ENCODE measurements at places on chromosomes 4 and X.
A peak's percentile ranks its signal among the peaks of the same experiment; 100 is the strongest.

DNA sequence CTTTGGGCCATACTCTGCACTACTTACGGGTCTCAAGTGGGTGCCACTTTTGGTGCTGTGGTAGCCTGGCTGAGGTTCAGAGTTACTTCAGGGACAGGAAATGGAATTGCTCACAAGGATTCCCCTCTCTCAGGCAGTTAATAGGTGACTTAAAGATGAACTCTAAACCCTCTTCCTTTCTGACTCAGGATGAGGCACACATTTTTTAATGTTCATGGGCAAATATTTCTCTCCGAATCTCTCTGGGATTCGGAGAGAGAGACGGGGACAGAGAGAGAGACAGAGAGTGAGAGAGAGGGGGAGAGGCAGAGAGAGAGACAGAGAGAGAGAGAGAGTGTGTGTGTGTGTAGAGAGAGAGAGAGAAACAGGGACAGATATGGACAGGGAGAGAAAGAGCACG lies 79.8 kb downstream of the NYX start:
- DNase-seq, result peak; percentile 6

DNA sequence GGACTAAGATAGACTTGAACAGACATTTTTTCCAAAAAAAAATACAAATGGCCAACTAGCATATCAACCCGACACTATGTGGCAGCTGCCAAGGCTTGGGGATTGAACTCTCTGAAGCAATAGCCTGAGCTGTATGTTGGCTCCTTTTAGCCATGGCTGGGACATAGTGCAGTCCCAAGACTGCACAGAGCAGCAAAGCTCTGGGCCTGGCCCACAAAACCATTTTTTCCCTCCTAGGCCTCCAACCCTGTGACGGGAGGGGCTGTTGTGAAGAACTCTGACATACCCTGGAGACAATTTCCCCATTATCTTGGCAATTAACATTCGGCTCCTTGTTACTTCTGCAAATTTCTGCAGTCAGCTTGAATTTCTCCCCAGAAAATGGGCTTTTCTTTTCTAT lies 50.1 kb downstream of the CISD2 start:
- DNase-seq, result no peak

DNA sequence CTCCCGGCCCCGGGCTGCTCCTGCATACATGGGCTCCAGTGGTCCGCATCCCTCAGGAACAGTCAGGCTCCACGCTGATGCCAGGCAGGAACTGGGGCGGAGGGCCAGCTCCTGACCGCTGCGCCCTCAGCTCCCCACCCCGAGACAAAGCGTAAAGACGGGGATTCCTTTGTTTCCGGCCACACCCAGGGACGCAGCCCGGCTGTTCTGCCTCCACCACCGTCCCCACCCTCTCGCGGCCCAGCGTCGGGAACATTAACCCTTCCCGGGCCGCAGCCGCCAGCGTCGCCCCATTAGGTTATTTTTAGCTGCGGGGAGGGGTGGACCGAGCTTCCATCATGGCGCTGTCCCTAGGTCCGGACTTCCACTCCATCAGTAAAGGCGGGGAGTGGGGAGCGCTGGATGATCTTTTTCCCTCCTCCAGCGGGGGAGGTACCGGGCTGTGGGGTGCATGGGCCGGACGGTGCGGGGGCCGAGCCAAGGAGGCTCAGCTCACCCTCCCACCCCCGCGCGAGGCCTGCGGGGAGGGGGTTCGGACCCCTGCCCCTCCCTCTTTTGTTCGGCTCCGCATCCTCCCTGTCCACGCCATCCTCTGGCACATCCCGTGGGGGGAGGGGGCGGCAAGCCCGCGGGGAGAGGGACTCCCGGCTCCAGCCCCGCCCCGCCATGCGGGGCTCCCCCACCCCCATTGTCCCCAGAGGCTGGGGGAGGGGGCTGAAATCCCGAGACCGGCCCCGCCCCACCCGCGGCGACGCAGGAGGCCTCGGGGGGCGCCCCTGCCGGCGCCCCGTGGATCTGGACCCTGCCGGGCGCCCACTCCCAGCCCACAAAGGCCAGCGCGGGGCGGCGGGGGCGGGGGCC lies 5.3 kb downstream of the CRMP1 start:
- no peak for DNase-seq

- no peak for DNase-seq
Observed at GRCh38 chr4:126396703-126397102, 1081.9 kb downstream of the FAT4 start.

- DNase-seq, result no peak
Observed at GRCh38 chr4:88458104-88458740, 1.3 kb downstream of the HERC5 start.

DNA sequence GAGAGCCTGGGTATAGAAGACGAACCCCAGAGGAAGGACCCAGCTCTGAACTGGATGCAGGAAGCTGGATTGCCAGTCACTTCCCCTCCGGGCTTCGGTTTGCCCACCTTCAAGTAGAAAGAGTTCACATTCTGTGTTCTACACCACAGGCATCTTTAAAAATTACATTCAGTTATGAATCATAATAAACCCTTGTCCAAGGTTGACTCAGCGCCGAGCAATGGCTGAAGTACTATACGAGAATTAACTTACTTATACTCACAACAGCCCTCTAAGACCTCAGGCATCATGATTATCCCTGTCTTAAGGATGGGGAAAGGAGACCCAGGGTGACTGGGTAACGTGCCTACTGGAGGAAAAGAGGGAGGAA lies 72.5 kb downstream of the EVC2 start:
- DNase-seq, result peak; percentile 40

DNA sequence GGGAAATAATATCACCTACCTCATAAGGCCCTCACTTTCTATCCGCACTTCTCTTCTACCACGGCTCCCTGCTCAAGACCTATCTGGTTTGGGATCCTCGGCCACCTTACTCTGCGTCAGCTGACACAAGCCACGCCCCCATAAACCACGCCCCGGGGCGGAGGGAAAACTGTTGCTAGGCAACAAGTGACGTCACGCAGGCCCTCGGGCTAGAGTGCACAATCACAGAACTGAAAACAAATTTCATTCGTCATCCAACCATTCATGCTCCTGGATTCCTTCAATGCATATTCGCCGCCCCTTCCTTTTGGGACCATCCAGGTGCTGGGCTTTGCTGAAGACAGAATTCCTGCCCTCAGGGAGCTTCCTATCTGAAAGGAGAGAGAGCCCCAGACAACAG lies 66.3 kb downstream of the SMC1A start:
- no peak for DNase-seq

DNA sequence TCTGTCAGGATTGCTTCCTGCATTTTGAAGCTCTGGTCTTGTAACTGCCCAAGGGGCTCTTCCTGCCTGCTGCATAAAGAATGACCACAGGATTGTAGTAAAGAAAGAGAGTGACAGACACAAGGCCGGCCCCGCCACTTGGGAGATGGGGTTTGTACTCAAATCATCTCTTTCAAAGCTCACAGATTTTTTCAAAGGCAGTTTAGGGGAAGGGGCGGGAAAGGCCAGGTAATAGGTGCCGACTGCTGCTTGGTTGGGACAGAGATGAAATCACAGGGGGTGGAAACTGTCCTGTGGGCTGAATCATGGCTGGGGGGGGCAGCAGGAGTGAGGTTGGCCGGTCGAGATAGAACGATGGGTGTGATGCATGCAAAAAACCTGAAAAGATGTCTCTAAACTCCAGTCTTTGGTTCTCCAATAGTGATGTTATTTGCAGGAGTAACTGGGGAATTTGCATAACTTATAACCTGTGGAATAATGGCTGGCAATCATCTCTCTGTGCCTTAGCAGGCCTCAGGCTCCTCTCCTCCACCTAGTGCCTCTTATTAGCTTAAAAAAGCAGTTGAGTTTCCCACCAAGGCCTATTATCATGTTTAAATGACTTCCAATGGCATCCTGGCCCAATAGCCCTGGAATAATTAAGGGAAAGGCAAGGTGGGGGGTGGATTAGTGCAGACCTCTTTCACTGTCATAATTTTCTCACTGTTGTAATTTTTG lies 778.4 kb upstream of the FRG1 start:
- DNase-seq, result no peak

DNA sequence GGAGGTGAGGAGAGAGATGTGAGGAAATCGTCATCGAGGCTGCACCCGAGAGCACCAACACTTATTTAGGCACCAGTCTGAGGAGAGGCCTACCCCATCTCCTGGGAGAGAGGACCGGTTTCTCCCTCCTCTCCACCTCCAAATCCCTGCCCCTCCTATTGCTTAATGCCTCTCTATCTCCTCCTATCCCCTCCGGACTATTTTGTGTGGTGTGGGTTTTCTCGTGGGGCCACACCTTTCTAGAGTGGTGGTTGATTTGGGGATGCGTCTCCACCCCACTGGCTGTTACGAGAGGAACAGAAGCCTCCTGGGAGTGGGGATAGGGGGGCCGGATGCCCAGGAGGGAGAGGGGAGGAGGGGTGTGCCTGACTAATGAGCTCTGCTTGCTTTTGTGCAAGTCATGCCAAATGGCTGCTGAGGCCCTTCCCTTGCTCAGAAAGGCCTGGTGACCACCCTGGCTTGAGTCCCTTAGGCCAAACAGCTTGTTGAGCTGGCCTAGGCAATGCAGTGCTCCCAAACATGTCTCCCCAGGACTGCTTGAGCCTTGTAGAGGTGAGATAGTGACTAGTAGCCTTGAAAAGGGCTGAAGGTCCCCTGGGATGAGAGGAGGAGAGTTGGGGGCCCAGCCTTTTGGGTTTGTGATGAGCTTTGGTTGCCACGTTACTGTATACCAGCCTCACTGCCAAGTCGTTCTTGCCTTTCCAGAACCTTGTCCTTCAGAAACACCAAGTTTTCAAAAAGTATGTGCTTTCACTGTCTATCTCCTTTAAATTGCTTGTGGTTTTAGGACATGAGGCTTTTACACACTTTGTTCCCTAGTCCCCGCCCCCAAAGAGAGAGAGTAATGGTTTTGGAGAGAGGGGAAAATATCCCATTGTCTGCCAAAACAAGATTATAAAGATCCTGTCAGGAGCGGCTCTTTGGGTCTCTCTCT lies 1.2 kb downstream of the MSN start:
- DNase-seq, result peak; percentile 26

DNA sequence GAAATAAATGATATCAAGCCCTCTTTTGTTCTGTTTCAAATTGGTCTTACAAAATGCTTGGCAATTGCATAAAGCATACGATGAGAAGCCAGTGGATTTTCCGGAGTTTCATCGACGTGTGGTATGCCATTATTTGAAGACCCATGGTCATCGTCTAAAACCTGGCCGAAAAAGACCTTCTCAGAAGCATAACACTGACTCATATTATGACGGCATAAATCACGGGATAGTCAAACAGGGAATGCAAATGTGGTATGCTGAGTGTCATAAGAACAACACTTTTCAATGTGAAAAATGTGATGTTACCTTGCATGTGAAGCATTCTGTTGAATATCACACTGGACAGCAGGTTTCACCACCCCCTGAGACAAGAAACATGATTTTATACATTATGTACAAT lies 695.2 kb downstream of the GRXCR1 start:
- DNase-seq, result no peak

DNA sequence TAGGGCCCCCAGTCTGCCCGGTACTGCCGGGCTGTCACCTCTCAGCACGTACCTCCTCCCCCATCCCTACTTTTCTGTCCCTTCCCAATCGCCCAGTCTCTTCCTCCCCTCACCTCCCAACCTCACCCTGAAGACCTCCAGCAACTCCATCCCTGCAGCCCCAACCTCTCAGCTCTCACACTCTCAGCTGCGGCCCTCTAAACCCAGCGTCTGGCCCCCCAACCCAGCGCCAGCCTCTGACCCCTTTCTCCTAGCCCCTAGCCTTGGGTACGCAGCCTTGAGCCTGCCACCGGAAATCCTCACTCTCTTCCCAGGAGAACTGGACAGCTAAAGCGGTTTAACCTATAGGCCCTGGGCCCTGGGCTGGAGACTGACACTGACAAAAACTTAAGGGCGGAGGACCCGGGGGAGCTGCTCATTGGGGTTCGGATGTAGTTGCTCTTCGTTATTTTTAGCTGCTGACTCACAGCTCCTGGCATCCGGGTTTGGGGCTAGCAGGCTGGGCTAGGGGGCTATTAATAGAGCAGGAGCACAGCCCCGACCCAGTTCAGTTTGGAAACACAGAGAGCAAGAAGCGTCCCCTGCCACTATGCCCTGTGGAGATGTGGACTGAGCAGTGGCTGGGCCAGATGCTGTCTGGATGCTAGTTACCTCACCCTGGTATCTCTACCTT lies 9.6 kb upstream of the DLG3 start:
- DNase-seq, result peak; percentile 36

- no peak for DNase-seq
Observed at GRCh38 chr4:135186002-135186401, 984.4 kb upstream of the PABPC4L start.

DNA sequence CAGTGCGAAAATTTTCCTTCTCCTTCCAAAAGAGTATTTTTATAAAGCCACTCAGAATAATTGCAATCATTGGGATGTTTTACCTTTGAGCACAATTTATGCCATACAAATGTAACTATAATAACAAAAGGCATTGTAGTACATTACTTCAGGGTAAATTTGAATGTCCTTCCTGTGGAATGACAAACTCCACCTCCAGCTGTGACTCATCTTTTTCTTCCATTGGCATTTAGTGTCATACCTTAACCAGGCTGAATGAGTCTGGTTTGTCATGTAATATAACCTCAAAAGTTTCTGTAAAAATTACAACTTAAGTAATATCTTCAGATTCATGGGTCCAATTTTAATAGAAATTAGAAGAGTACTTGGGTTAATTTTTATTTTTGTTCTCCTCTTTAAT lies 93.3 kb downstream of the TMEM47 start:
- DNase-seq, result no peak

DNA sequence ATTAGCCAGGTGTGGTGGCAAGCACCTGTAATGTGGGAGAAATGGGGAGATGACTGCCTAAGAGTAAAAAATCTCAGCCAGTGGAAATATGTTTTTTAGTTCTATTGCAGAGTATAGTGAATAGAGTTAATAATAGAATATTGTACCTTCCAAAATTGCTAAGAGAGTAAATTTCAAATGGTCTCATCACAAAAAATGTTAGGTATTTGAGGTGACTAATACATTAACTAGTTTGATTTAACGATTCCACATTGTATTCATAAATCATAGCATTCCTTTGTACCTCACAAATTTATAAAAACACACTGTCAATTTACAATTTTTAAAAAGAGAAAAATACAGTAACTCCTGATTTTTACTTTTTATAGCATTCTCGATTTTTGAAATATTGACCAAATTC lies 681.5 kb upstream of the EPHA5 start:
- no peak for DNase-seq

GRCh38 chr4:183548306-183548705 lies 43.4 kb downstream of the ING2 start:
- DNase-seq, result no peak

- DNase-seq, result no peak
Observed at GRCh38 chr4:128451270-128451905, 163.8 kb upstream of the PGRMC2 start.

DNA sequence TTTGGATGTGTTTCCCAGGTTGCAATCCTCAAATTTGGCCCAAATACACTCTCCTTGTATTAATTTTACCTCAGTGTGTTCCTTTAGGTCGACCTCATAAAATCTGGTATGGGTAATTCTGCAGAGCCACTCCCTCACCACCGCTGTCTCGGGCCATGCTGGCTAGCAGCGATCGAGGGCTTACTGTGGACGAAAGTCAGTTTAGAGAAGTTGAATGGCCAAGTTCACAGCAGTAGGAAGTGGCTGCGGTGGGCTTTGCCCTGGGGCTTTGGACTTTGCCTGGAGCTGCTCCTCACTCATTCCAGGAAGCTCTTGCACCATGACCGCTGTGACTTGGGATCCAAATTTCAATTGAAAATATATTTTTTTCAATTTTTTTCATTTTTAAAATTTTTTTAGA lies 19.6 kb downstream of the TMEM187 start:
- DNase-seq, result no peak

- no peak for DNase-seq
Observed at GRCh38 chrX:118504581-118504980, 9.0 kb downstream of the DOCK11 start.

GRCh38 chr4:90815569-90815968 lies 688.4 kb downstream of the CCSER1 start:
- DNase-seq, result no peak
